Placental pericyte (primary cell): ENCODE measurements at places on chromosomes 6 and 20. TPM values are rescaled to one million over a fixed set of nuclear protein-coding genes. Genes with fewer than 3 reads are reported as not detected.

LIN28B gene
- 17.7 and 34.4 TPM in 2 replicates for total RNA-seq

BANF2 gene
- total RNA-seq: not detected in 2 replicates

PSMB9 gene
- 12.9 and 25.5 TPM in 2 replicates for total RNA-seq

CRISP3 gene
- total RNA-seq: not detected in 2 replicates

MSH5 gene
- 7.0 and 26.8 TPM in 2 replicates for total RNA-seq

TUBE1 gene
- 31.5 and 47.3 TPM in 2 replicates for total RNA-seq

APCDD1L gene
- total RNA-seq: 3.5 and 30.2 TPM in 2 replicates

TAGAP gene
- not detected in 2 replicates for total RNA-seq

MOXD1 gene
- 9.9 and 25.2 TPM in 2 replicates for total RNA-seq

EBF4 gene
- 1.0 and 1.1 TPM in 2 replicates for total RNA-seq

PLCB1 gene
- 14.9 and 58.9 TPM in 2 replicates for total RNA-seq

CLPSL2 gene
- total RNA-seq: not detected in 2 replicates

MYLIP gene
- total RNA-seq: 14.9 and 18.4 TPM in 2 replicates

SNAP91 gene
- total RNA-seq: under 0.01 TPM in 1 of 2 replicates, not detected in the other

NHLRC1 gene
- total RNA-seq: 2.0 and 2.4 TPM in 2 replicates

ALDH8A1 gene
- total RNA-seq: 0.22 and 0.72 TPM in 2 replicates

KHDRBS2 gene
- total RNA-seq: not detected in 2 replicates

TUBB2B gene
- total RNA-seq: 1.5 and 5.2 TPM in 2 replicates

HSPA1L gene
- total RNA-seq: 0.72 and 0.88 TPM in 2 replicates

ZC3H12D gene
- total RNA-seq: 0.14 and 0.22 TPM in 2 replicates

C20orf96 gene
- total RNA-seq: 3.1 and 3.4 TPM in 2 replicates

FUCA2 gene
- 53.7 and 55.1 TPM in 2 replicates for total RNA-seq

PGC gene
- total RNA-seq: not detected in 2 replicates

CLVS2 gene
- total RNA-seq: not detected in 2 replicates

DLL1 gene
- total RNA-seq: 0.22 and 0.86 TPM in 2 replicates

LY86 gene
- total RNA-seq: not detected in 2 replicates

IYD gene
- total RNA-seq: not detected in 2 replicates

ANGPT4 gene
- not detected in 2 replicates for total RNA-seq

FABP7 gene
- total RNA-seq: not detected in 2 replicates

ULBP3 gene
- total RNA-seq: 7.0 and 20.3 TPM in 2 replicates

CAP2 gene
- total RNA-seq: 23.6 and 35.4 TPM in 2 replicates

DDX43 gene
- total RNA-seq: 4.2 and 14.4 TPM in 2 replicates

CCDC167 gene
- 18.9 and 31.1 TPM in 2 replicates for total RNA-seq

DEFB124 gene
- total RNA-seq: not detected in 2 replicates

MMP24 gene
- 0.22 and 0.43 TPM in 2 replicates for total RNA-seq

UTRN gene
- total RNA-seq: 71.3 and 114 TPM in 2 replicates

ATP6V1G2 gene
- 0.43 and 1.5 TPM in 2 replicates for total RNA-seq

BFSP1 gene
- 3.9 and 4.7 TPM in 2 replicates for total RNA-seq

THEMIS gene
- not detected in 2 replicates for total RNA-seq

HLA-DPA1 gene
- total RNA-seq: 2.4 TPM in 1 of 2 replicates, not detected in the other

MYT1 gene
- not detected in 2 replicates for total RNA-seq

RAET1L gene
- total RNA-seq: not detected in 2 replicates

NKX2-2 gene
- total RNA-seq: not detected in 2 replicates

ERVFRD-1 gene
- total RNA-seq: 0.22 TPM in 1 of 2 replicates, not detected in the other

SLX4IP gene
- total RNA-seq: 3.7 and 4.6 TPM in 2 replicates

TRIM10 gene
- total RNA-seq: not detected in 2 replicates

ARID1B gene
- total RNA-seq: 41.1 and 58.3 TPM in 2 replicates

SLC17A9 gene
- total RNA-seq: 24.1 and 40.4 TPM in 2 replicates

NFYA gene
- total RNA-seq: 8.1 and 14.0 TPM in 2 replicates

TCP11 gene
- 0.66 and 0.72 TPM in 2 replicates for total RNA-seq

FAM184A gene
- under 0.01 and 0.14 TPM in 2 replicates for total RNA-seq

HSP90AB1 gene
- total RNA-seq: 661 and 1,252 TPM in 2 replicates
